ENCODE measurements at places on chromosomes 3 and 15.

DNA sequence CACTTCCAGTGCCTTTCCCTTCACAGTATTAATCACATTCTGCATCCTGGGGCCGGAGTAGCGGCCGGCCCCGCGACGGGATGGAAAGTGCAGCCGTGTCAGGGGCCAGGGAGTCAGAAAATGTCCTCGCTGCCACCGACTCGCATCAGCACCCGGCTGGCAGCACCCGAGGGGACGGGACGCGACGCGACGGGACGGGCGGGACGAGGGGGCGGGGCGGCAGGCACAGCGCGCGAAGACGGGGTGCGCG is 353 bp downstream of the ATG3 start:
- DNase-seq, result peak; percentile 46

- DNase-seq, result no peak
These were observed 29.7 kb upstream of the SHC4 start for GRCh38 chr15:48993380-48993779.

DNA sequence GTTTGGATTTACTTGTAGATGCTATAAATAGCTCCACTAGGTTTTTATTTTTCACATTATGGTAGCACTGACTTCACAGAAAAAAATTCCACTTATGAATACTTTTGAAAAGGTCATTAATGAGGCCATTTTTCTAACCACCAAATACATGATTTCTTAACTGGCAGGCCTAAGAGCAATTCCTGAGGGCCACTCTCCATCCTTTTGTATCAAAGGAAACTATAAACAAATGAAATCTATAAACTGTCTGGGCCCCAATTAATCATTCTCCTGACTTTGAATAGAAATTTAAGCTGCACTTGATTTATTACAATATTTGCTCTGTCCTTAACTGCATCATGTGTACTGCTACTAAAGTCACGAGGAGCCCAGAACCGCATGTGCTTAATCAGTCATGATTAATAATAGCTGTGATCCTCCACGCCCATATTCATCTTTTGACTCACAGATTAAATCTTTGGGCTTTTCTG is 25.1 kb upstream of the MTMR10 start:
- DNase-seq, result no peak

GRCh38 chr3:64536166-64536565 is 151.6 kb downstream of the ADAMTS9 start:
- DNase-seq, result no peak

GRCh38 chr15:46489276-46489675 is 854.4 kb downstream of the SQOR start:
- DNase-seq, result no peak

DNA sequence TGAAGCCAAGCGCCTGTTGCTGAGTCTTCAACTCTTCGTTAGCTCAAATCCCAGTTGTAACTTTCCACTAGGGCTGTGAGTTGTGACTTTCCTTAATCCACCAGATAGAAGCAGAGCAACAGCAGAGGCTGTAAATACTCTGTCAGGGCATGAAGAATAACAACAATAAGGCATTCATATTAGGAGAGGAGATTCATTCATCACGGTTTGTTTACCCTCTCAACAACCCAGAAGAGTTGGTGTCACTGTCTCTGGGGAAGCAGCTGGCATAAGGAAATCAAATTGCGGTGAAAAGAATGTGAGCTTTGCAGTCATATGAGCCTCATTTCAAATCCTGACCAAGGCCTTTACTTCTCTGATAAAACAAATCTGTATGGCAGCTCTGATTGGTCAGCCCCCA is 184.8 kb downstream of the SHQ1 start:
- DNase-seq, result no peak

DNA sequence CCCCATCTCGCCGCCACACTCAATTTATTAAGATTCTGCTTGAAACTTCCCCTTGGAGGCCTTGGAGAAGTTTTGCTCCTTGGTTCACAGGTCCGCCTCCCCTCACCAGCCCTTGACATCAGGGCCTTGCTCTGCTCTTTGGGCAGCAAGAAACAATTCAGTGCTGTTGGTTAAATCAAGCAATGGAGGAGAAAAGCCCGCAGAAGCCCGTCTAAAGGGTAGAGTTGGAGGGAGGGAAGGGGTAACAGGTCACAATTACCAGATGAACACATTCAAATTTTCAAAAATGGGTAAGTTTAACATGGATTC is 429 bp downstream of the PARP9 start:
- no peak for DNase-seq

DNA sequence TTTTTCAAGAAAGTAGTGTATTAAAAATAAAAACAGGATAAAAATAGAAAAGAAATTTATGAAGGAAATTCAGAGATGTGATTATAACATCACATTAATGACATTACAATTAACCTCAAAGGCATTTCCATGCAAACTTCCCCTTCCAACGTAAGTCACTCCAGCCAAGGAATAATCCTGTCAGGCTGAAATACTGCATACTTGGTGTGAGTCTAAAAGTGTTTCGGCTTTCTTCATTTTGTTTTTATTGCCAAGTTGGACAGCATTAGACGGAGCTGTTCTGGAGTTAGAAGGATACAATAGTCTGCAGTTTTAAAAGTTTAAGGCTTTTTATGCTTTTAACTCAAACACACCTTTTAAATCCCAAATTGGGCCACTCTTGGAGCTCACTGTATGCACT is 435.0 kb downstream of the MECOM start:
- no peak for DNase-seq

- no peak for DNase-seq
These were observed 56.8 kb upstream of the ICE2 start for GRCh38 chr15:60535743-60536142.

DNA sequence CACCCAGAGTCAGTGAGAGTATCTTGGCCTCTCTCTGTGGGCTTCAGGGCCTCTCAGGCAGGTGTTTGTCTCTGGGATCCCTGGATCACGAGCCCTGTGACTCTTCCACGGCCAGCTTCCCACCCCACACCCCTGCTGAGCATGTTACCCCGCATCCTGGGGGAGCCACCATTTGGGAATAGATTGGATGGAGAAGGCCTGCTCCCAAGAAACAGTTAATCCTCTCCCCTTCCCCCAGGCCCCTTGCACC is 15.5 kb upstream of the SRP14 start:
- no peak for DNase-seq

GRCh38 chr3:48598323-48599076 is 3.4 kb upstream of the COL7A1 start:
- no peak for DNase-seq

DNA sequence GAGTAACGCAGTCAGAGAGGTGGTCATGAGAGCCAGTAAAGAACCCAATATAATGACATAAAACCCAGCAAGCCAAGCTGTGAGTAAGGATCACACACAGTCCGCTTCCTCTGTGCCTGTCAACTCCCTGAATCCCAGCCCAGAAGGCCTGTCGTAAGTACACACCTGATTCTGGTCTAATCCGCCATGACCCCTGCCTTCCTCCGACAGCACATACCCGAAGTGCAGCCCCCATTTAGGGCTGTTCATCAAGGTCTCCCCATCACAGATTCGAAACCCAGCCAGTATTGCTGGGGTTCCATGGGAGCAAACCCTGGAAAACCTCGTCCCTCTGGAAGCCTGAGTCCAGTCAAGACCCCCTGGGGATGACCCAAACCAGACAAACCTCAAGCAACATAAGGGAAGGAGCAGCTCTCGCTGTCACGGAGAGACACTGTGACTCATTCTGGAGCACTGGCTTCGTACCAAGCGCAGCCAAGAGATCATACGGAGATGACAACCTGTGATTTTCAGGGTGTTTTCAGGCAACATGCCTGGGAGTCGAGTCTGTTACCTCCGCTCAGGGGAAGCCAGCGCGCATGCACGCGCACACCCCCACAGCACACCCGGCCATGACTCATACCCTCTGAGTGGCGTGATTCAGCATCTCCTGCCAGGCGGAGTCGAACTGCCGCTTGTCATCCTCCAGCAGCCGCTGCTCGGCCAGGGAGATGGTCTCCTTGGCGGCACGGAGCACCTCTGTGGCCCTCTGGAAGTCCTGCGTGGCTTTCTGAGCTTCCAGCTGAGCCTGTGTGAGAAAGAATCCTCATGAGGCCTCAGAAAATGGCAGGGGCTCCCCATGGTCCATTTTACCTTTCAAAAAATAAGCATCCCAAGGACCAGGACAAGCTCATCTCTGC is 63.0 kb downstream of the SH3BP5 start:
- no peak for DNase-seq

GRCh38 chr3:20458994-20459716 is 273.1 kb upstream of the SGO1 start:
- no peak for DNase-seq

DNA sequence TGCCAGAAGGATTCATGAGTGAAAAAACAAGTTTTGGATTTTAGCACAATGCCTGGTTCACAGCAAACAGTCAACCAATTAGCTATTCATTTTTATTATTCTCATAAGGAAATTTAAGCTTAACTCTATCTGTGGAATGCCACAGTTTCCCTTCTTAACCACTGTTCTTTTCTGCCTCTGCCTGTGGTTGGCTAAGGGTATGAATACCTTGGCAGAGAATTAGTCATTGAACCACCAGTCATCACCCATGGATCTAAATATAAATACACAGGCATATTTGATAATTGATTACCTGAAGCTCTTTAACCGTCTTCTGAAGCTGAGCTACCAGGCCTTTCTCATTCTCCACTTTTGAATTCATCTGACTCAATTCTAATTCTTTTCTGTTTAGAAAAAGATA is 79.9 kb downstream of the MYH15 start:
- no peak for DNase-seq

DNA sequence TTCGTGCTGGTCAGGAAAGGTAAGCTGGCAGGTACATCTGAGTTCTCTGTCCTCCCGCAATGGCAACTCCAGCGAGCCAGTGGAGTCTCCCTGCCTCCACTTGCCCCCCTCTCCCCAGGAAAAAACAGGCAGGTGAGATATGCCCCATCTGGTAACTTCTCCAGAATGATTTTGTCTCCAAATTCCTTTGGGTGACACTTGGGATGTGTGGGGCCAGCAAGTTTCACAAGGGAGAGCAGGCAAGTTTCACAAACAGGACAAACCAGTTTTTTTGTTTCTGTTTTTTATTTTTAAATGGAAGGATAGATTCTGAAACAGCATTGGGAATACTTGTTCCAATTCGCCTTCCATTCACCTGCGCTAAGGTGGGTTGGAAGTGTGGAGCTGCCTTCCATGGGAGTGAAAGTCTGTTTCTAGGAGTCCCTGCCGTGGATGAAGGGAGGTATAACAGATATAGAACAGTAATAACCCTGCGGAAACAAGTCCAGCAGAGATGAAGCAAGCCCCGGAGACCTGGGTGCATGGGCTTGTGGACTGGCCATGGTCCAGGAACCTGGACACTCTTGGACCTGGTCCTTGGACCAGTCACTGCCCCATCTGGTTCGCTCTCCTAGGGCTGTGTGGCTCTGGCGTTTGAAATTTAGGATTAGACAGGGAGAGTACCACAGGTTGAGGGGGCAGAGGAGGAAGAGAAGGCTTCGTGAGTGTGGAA is 22.9 kb upstream of the KIF23 start:
- no peak for DNase-seq

DNA sequence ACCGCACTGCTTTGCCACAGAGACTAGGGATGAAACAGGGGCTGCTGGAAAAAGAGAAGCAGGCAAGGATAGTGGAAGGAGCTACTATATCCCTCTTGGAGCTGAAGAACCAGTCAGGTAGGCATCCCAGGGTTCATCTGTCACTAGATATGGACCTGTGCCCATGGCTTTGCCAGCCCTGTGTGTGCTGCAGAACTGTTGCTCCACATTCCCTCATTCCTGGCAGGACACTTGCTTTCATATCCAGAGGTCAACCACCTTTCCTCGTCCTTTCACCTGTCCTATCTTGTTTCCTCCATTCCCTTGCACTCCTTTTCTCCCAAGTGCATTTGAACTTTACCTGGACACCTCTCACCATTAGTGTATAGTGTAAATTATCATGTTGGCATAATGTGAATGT is 12.0 kb downstream of the SNRK start:
- DNase-seq, result no peak

DNA sequence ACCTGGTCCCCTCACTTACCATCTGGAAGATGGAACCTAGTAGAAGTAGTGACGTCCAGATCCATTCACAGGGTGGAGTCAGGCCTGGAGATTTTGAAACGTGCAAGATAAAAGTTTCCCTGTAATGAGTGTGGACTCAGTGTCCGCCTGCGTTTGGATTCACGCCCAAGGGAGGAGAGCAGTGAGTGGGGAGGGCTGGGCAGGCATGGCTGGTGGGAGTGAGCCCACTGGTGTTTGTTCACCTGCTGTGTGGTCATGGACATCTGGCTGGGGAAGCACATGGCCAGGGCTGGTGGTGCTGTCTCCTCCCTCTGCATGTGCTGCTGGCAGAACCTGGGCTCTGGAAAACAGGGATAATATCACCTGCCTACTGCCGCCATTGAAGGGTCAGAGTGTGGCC is 37.0 kb downstream of the RLBP1 start:
- no peak for DNase-seq

DNA sequence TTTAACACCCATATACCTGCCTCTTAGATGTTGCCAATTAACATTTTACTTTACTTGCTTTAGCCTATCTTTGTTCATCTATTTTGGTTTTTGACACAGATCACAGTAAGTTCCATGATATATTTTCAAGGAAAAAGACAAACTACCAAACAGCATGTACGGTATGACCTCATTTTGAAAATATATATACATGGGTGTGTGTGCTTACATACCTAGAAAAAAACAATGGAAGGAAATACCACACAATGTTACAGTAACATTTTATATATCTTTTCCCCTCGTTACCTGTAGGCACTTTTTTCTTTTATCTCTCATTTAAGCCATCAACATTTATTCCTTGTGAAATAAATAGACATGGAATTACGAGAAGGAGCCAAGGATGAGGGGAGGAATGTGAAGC is 170.0 kb downstream of the FOXP1 start:
- no peak for DNase-seq

- DNase-seq, result no peak
These were observed 921.3 kb downstream of the TUSC7 start for GRCh38 chr3:117630885-117631284.

GRCh38 chr3:125165189-125165947 is 47.2 kb downstream of the SLC12A8 start:
- no peak for DNase-seq

GRCh38 chr3:64575211-64575844 is 112.5 kb downstream of the ADAMTS9 start:
- DNase-seq, result no peak

DNA sequence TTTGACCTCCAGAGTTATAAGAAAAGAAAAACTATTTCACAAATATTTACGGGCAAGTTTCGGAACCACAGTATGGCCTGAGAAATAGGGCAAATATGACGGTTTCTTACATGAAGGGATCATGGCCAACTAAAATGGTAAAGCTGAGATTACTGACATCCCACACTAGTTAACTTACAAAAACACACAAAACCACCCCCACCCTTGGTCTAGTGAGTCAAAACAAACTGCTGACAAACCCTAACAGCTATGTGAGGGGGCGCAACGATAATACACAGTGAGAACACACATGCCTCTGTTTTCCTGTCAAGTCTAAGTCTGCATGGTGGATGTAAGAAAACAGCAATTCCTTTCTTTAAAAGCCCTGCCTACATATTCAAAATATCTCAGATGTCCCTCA is 32.3 kb downstream of the CBLB start:
- no peak for DNase-seq

DNA sequence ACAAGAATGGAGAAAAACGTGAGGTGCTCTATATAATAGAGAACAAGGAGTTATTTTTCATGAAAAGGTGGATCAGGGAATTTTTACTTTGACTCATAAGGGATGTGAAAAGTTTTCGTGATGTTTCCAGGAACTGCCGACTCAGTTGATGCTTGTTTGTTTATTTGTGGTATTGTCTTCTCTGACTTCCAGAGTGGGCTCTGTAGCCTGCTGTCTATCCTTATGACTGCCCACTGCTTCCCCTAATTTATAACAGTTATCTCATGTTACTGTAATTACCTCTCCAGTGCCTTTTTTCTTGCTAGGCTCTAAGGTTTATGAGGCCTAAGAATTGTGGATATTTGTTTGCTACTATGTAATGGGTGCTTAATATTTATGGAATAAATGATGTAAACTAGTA is 12.3 kb downstream of the ARL13B start:
- DNase-seq, result no peak

Measured in NCI-H1048 (cell line).